Forelimb muscle (tissue), 1 donor: ENCODE measurements at places on chromosomes 13 and 19. TPM values are rescaled to one million over a fixed set of nuclear protein-coding genes. Genes with fewer than 3 reads are reported as not detected.

GRCh38 chr13:40519637-40520036, 146.8 kb downstream of the FOXO1 start:
- DNase-seq = no peak

DNA sequence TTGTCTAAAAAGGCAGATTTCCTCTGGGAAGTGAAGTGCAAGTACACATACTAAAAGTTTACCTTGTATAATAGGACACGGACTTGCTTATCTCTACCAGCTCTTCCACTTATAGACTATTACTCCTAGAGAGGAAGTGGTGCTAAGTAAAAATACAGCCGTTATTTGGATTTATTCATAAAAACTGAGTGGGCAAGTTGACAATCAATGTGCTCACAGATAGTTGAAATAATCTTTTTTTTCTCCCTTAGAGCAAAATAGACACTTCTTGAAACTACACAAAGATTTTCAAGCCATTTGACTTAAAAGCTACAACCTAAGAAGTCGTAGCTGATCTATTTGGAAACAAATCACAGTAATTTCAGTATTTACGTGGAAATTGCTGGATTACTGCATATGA, 2584.7 kb upstream of the PCDH20 start:
- no peak for DNase-seq

- DNase-seq = no peak
Observed at GRCh38 chr13:93259527-93260080, 33.0 kb downstream of the GPC6 start.

DNA sequence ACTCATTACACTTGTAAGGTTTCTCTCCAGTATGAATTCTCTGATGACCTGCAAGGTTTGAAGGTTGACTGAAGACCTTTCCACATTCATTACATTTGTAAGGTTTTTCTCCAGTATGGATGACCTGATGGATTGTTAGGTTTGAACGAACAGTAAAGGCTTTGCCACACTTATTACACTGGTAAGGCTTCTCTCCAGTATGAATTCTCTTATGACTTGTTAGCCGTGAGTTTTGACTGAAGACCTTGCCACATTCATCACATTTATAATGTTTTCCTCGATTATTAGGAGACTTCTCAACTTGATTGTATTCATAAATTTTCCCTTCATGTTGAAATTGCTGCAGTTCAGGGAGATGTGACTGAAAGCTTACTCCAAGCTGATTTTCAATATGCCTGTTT, 6.8 kb upstream of the ZNF347 start:
- no peak for DNase-seq

GRCh38 chr13:90413548-90413947, 933.9 kb upstream of the MIR17HG start:
- DNase-seq = no peak

- no peak for DNase-seq
Observed at GRCh38 chr13:24613755-24614154, 66.5 kb upstream of the ATP12A start.

DNA sequence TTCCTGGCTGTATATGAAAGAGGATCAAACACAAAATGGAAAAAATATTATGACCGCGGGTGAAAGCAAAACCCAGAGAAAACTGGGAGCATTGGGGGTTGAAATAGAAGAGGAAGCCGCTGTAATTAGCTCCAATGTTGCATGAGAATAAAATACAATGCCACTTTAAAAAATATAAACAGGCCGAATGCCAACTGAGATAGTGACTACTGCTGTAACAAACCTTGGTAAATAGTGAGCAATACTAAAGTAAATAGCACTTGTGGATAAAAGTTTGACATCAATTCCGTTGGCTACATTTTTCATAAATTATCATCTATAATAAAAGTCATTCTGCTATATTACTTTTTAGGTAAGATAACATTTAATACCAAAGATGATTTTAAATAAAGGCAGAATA, 395.8 kb upstream of the MIR17HG start:
- no peak for DNase-seq

FARP1 gene
- polyA plus RNA-seq = 73.0 TPM

SYCN gene
- polyA plus RNA-seq = not detected

KLK10 gene
- polyA plus RNA-seq = 0.18 TPM

ZNF433 gene
- 4.3 TPM for polyA plus RNA-seq
